Kidney (tissue), 22 donors: ENCODE measurements at places on chromosomes 12 and 14. TPM values are rescaled to one million over a fixed set of nuclear protein-coding genes. Genes with fewer than 3 reads are reported as not detected.

DNA sequence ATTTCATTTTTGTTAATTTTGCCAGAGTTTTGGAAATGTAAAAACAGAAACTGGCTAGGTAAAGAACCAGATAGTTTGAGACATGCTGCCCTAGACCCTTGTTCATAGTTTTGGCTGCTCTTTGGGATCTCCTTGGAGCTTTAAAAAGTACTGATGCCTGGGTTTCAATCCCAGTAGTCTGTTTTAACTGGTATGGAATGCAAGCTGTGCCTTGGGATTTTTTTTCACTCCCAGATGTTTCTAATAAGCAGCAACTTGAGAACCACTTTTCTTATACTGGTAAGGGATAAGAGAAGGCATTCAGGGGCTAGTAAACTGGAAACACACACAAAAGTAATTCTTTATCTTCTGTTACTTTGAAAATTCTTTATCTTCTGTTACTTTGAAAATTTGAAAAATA is 18.8 kb downstream of the SLC35F4 start:
- H3K36me3 ChIP-seq: no peaks in the 10 kb centered on the region
- no peak overlapping the region for H3K27ac ChIP-seq
- H3K27me3 ChIP-seq: no peaks in the 10 kb centered on the region
- H3K4me3 ChIP-seq: no peak overlapping the region

- H3K4me3 ChIP-seq: no peak overlapping the region
- H3K27ac ChIP-seq: no peak overlapping the region
- no peaks in the 10 kb centered on the region for H3K4me1 ChIP-seq
- DNase-seq: no peak
Measured at GRCh38 chr12:21219206-21219605, 88.2 kb downstream of the SLCO1B1 start.

KLRC4 gene
- total RNA-seq: 1.4 TPM

SOAT2 gene
- total RNA-seq: 0.19 TPM

ARHGAP9 gene
- 18.1 TPM for total RNA-seq

KERA gene
- total RNA-seq: not detected

DNA sequence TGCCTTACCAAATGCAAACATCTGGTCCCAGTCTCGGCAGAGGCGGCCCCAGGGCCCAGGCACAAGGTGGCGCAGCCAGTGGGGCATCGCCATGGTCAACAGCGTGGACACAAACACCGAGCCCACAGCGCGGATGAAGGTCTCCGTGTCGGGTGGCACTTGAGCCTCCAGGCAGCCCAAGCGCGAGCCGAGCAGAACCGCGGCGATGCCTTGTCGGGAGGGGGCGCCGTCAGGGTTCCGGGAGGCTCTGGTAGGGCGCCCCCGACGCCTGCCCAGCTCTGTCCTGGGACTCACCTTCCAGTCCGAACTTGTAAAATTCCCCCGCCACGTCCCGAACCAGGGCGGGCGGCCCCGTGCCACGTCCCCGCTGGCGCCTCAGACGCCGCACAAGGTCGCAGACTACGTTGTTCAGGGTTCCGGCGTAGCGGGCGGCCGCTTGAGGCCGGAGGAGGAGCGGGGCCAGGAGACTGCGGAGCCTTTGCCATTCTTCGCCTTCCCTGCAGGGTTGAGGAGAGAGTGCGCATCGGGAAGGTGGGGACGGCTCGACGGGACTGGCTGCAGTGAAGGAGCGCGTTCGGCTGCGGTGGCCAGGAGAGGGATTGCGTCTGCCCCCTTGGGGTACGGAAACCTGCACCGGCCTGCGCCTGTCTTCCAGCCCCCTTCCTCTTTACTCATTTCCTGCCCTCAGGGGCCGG is 1.7 kb downstream of the CYP27B1 start:
- H3K27ac ChIP-seq: peak overlapping the region; percentile 57
- H3K36me3 ChIP-seq: peaks cover 5% of the 10 kb centered on the region
- peaks cover 27% of the 10 kb centered on the region for H3K4me1 ChIP-seq

DTD2 gene
- total RNA-seq: 16.2 TPM

RASAL1 gene
- total RNA-seq: 58.3 TPM

- H3K27ac ChIP-seq: no peak overlapping the region
- no peak overlapping the region for H3K4me3 ChIP-seq
- no peak for DNase-seq
- H3K36me3 ChIP-seq: no peaks in the 10 kb centered on the region
- no peaks in the 10 kb centered on the region for H3K4me1 ChIP-seq
Measured at GRCh38 chr12:107461222-107461975, 224.2 kb upstream of the PWP1 start.

DNA sequence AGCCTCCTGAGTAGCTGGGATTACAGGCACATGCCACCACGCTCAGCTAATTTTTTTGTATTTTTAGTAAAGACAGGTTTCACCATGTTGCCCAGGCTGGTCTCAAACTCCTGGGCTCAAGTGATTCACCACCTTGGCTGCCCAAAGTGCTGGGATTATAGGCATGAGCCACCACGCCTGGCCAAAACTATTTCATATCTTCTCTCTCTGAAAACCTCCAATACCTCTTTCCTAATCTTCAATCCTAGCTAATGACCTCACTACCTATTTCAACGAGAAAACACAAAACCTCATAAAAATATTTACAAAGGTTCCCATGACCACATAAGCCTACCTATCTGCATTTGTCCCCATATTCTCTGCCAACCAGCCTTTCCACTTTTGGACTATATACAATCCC is 32.3 kb upstream of the ANKS1B start:
- H3K36me3 ChIP-seq: no peaks in the 10 kb centered on the region
- H3K4me1 ChIP-seq: no peaks in the 10 kb centered on the region
- H3K27me3 ChIP-seq: no peaks in the 10 kb centered on the region
- DNase-seq: no peak

DNA sequence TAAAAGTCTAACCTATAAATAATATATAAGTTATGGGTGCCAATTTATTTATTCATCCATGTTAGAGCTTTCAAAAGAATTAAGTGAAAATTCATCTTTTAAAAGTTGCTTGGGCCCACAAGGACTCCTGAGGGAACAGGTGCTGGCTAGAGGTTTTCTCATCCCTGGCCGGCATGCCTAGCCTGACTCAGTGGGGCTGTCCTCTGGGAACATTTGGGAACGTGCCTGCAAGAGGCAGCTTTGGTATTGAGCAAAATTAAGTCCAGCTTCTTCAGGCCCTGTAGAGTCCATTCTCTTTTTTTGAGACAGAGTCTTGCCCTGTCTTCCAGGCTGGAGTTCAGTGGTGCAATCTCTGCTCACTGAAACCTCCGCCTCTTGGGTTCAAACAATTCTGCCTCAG is 44.7 kb downstream of the SPTB start:
- H3K27me3 ChIP-seq: no peaks in the 10 kb centered on the region
- no peak overlapping the region for H3K4me3 ChIP-seq
- H3K4me1 ChIP-seq: no peaks in the 10 kb centered on the region
- H3K27ac ChIP-seq: no peak overlapping the region
- DNase-seq: no peak

C12orf60 gene
- total RNA-seq: 2.0 TPM

- no peak for DNase-seq
- peaks cover 6% of the 10 kb centered on the region for H3K4me1 ChIP-seq
- H3K27me3 ChIP-seq: no peaks in the 10 kb centered on the region
- no peak overlapping the region for H3K27ac ChIP-seq
Measured at GRCh38 chr14:68899033-68899603, 80.0 kb downstream of the ACTN1 start.

ALX1 gene
- 1.6 TPM for total RNA-seq

- no peaks in the 10 kb centered on the region for H3K4me1 ChIP-seq
- H3K27me3 ChIP-seq: no peaks in the 10 kb centered on the region
- no peak for DNase-seq
- no peaks in the 10 kb centered on the region for H3K36me3 ChIP-seq
Measured at GRCh38 chr12:27940245-27940644, 32.3 kb downstream of the PTHLH start.

DNA sequence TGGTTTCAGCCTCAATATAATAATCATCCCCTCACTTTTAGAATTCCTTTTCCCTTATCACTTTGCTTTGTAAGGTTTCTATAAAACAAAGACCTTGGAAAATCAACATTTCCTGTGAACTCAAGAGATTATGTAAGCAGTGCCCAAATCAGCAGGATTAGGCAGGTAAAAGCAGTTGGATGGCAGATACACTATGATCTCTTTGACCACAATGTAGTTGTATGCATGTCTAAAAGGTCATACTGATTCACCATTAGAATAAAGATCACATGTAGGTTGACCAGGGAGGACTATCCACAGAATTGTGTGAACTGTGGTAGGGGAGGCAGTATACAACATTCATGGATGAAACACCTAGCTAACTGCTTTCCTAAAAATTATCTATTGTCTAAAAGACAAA is 57.5 kb downstream of the DENND5B start:
- H3K4me1 ChIP-seq: peaks cover 2% of the 10 kb centered on the region
- H3K36me3 ChIP-seq: no peaks in the 10 kb centered on the region
- no peaks in the 10 kb centered on the region for H3K27me3 ChIP-seq

GRCh38 chr12:112589275-112589674 is 170.5 kb downstream of the PTPN11 start:
- DNase-seq: no peak
- H3K4me3 ChIP-seq: no peak overlapping the region
- no peaks in the 10 kb centered on the region for H3K36me3 ChIP-seq
- H3K27ac ChIP-seq: no peak overlapping the region

PRR4 gene
- 1.8 TPM for total RNA-seq
